ENCODE measurements at places on chromosomes 3 and 15.

GRCh38 chr3:87350367-87351199 lies 74.2 kb upstream of the POU1F1 start:
- peak; percentile 77 for DNase-seq

- DNase-seq, result no peak
Observed at GRCh38 chr15:91890614-91891013, 37.1 kb downstream of the SLCO3A1 start.

DNA sequence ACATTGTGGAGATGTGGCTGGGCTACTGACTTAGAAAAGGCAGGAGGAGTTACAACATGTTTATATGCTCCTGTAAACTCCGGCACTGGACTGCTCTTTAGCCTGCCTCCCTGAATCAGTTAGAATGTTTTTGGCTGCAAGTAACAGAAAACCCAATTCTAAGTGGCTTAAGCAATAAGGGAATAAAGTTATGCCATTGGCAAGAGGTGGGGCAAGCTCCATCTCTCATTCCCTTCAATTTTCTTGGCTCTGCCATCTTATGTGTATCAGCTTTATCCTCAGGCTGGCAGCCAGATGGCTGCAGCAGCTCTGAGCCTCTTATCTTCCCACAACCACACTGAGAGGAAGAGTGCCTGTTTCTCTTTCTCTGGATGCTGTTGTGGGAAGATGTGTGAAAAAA lies 22.4 kb upstream of the MEIS2 start:
- DNase-seq, result no peak

DNA sequence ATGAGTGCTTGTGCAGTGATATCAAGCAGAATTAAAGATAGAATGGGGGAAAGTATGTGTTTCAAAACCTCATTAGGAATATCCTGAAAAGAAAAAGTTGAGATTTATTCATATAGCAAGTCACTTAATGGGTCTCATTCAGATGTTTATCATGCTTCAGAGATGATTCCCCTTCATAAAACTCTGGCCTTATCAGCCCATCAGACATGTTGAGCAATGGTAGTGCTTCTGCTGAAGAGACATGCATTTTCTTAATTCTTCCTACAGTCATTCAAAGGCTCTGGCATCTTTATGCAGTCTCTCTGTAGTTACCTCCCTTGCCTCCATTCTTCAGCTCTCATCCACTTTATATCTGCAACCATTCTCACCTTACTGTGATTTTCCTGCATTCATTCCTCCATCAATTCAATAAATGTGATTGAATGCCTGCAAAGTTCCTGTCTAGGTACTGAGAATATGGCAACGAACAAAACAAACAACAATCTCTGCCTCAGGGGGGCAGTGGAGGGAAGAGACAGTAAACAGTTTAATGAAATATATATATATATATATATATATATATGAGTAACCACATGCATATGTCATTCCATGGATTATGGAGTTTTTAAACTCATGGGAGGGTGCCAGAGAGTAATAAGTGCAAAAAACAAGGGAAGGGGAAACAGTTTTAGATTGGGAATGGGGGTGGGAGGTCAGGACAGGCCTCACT lies 138.5 kb downstream of the NECTIN3 start:
- peak; percentile 6 for DNase-seq
